Cardiac muscle cell (in vitro differentiated cells and primary cell): ENCODE measurements at places on chromosomes 2 and 18.

DNA sequence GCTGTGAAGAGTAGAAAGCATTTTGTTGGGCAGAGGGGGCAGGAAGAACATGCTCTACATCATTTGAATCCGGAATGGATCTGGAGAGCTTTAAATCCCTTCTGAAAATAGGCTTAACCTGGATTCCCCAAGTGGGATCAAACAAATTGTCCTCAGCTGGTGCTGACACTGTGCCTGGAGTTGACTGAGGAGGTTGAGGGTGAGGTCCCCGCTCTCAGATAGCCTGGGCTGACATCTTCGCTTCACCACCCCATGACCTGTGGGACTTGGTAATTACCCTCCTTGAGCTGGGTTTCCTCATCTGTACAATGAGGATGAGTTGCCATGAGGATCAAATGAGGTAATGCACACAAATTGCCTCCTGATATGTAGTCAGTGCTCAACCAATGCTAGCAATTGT, 117.8 kb upstream of the SMAD2 start:
- no peak for DNase-seq

GRCh38 chr2:172119089-172119488, 16.4 kb upstream of the DLX2 start:
- peak; percentile 82 for DNase-seq

GRCh38 chr2:98492441-98492840, 47.8 kb downstream of the INPP4A start:
- DNase-seq = no peak

GRCh38 chr18:62258093-62258492, 67.0 kb upstream of the TNFRSF11A start:
- DNase-seq = no peak

DNA sequence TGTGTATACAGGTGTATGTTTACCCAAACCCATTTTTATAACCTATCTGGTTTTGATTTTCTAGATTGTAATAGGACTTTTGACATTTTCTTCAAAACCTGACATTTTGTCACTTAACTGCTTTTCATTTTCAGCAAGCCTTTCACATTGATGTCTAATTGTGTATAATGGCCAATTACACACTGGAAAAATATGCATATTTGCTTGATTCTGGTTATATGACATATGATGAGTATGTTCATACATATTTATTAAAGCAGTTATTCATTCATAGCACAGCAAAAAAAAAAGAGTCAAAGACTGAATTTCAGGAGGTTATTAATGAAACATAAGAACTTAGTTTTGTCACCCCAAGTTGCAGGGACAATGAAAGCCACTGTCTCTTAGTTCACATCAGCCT, 307.7 kb upstream of the TNP1 start:
- no peak for DNase-seq

- no peak for DNase-seq
Measured at GRCh38 chr2:235048549-235048948, 96.7 kb downstream of the SH3BP4 start.

GRCh38 chr2:140117386-140117785, 1337.2 kb upstream of the NXPH2 start:
- DNase-seq = no peak

GRCh38 chr2:133680343-133681049, 112.2 kb upstream of the NCKAP5 start:
- DNase-seq = peak; percentile 8

DNA sequence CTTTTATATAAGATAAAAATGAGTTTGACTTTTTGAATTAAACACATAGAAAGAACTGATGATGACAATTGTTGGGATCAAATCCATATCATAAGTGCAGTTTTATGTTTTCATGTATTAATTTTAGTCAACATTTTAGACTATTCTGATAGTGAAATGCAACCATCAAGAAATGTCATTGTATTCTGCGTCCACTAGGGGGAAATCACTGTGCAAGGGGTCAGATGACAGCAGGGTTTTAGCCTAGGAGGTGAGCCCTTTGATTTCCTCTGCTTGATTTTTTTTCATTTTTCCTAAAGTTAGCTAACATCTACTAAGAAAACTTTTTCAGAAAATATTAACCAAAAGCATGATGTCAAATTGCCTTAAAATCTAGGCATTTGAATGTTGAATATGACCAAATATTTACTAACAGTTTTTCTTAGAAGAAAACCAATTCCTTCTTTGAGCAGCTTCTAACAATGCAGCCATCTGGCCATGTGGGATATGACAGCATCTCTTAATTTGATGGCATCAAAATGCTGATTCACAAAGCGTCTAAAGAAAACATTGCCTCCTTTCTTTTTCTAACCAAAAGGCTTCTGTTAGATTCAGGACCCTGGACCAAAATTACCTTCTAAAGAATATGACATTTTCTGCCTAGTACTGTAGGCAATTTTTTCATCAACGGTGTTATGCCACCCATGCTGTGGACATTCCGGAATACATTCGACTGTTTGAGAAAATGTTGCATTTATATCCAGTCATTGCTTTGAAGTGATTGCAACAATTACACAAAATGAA, 141.5 kb downstream of the SPHKAP start:
- DNase-seq = peak; percentile 55

GRCh38 chr2:230690439-230690838, 22.2 kb upstream of the CAB39 start:
- DNase-seq = no peak

DNA sequence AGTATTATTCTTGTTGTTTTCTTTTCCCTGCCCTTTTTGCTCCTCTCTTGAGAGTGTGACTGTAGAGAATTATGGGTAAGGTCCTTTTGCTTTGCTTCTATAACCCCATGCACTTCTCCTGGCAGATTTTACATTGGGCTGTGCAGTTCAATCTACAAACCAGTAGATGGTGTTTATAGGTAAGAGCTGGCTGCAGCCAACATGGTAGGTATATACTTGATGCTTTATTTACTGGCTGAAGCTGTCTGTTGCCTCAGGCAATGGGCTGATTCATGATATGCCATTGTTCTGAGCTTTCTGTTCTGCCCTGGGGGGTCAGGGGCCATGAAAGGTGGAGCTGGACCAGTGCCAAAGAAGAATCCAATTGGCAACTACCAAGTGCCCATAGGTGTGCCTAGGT, 48.3 kb upstream of the MYL1 start:
- no peak for DNase-seq

- DNase-seq = no peak
Measured at GRCh38 chr2:26274058-26274613, 29.4 kb downstream of the HADHB start.

DNA sequence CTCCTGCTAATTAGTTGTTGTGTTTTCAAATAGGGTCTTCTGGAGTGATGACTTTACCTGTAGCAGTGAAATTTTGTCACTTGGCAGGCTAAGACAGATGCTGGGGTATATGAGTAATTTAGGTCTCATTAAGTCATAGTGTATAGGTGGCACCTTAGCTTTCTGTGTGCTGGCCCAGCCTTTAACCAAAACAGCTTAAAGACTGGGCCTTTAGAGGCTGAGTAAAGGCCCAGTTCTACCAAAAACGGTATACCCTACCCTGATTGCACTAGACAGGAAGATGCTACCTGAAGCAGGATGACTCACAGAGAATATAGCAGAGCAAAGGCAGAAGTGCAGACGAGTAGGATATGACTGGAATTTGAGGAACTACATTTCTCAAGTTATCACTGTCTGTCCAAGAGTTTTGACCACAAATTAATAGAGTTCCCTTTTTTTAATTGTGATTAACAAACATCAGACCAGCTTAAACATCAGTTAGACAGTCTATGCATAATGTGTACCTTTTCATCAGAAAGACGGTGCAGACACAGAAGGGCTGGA, 337.9 kb upstream of the SALL3 start:
- no peak for DNase-seq

DNA sequence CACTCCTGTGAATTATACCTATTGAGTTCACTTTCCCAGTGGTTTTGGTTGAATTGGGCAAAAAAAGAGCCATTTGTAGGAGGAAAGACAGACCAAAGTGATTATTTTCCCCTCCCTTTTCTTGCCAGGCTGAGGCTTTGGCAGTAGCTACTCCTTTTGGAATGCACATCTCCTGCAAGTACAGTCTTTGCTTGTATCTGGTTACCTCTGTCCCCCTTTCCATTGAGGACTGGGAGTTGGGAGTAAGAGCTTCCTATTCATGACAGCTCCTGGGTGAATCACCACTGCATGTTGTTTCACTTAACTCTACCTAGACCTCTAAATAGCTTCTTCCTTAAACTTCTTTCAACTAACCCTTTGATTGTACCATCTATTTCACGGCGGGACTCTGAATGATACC, 695.3 kb upstream of the ZNF804A start:
- DNase-seq = no peak

DNA sequence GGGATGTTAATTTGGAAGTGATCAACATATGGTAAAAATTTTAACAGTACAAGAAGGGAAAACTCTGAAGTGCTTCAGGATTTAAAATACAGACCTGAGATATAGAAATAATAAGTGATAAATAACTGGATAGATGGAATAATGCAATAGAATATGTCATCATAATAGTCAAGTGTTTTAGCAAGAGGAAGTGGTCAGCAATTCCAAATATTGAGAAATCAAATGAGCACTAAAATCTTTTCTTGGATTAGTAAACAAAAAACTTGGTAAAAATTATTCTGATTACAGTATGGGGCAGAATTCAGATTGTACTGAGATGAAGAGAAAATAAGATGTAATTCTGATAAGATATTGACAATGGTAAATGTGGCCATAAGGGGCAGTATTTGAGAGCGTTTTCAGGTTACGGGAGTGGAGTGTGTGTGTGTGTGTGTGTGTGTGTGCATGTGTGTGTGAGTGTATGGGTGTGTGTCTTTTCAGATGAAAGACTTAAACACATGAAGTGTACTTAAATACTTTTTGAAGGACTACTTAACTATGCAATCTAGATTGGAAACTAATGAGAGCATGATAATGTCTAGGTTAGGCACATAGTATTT, 217.9 kb upstream of the ITGA4 start:
- no peak for DNase-seq

- no peak for DNase-seq
Measured at GRCh38 chr2:101974663-101975062, 17.1 kb upstream of the IL1R2 start.

DNA sequence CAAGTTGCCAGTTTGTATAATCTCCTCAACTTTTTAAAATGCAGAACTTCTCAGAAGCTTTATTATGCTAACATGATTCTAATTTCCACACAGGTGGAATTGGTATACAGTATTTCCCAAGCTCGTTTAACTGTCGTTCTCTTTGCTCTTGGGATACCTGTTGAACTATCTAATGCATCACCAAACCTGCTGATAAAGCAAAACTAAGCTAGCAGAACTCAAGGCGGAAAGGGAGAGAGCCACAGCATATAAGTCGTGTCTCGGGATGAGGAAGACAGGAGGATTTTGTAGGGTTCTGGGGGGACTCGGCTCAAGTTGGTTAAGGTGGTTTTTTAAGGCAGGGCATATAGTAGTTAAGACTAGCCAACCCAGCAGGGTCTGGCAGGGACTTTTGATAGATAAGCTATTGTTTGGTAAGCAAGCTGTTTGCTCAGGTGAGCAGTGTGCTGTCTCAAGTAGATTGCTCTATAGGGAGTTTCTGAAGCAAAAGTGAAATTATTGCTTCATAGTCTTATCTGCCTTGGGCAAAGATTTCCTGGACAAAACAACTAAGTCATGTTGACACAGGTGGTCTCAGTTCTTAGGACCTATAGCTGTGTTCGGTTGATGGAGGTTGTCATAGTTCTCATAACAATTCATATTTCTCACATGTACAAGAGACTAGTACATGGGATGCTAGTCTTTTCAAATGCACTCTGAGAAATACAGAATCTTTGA, 28.2 kb upstream of the CHRNA1 start:
- no peak for DNase-seq

GRCh38 chr2:170493426-170494097, 221.6 kb upstream of the SP5 start:
- DNase-seq = no peak

- DNase-seq = no peak
Measured at GRCh38 chr2:116924509-116924908, 890.0 kb upstream of the DDX18 start.

DNA sequence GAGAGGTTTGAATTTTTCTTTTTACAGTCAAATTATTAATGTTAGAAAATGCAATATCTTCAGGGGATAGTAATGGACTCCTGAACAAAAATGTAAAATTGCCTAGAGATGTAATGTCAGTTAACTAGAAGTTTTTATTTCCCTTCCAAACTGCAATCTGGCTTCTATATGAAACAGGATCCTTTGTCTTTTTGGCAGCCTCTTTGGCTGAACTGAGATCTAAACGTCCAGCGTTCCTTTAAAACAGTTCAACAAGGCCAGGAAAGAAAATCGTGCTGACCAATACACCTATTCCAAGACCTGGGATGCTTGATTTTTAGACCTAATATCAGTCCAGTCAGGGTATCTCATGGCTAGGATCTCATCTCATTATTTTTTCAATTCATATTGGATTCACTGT, 245.5 kb downstream of the FIGN start:
- DNase-seq = no peak

- no peak for DNase-seq
Measured at GRCh38 chr2:159714247-159714930, 2.1 kb downstream of the MARCHF7 start.

DNA sequence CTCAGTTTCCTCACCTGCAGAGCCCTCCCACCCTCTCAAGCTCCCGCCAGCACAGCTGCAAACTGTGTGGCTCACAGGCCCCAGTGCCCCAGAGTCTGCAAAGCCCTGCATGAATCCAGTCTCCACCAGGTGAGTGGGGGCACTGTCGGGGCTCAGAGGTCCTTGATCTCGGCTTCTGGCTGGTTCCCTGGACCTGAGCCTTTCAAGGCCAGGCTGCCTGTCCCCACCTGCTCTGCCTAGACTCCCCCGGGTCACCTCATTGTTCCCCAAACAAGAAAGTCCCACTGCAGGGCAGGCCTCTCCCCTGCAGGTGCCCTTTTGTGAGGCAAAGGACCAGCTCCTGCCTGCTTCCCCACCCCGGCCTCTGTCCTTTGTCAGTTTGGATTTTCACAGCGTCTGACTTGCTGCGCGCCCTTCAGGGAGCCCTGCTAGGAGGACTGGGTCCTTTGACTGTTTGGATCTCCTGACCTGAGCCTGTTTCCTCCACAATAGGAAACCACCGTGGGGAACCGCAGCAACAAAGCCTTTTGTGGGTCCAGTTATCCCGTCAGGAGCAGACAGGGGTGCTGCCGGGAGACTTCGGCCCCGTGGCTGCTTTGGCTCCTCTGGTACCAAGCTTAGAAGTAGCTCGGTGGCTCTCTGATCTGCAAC, 200.5 kb upstream of the HDAC4 start:
- DNase-seq = no peak

DNA sequence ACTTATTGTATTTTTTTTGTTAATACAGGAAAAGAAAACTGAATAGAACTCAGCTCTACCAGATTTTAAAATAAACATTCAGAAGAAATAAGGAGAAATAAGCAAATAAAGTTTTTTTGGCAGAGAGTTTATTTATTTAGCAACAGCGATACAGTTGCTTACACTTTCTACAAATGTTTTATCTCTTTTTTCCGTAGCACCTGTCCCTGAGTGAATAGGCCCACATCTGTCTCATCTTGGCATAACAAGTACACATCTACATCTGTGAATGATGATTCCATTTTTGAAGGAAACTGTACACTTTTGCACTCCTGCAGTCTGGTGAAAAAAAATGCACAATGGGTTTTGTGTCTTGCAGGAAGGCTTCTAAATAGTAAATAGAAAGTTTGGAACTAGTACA, 783.6 kb upstream of the ZEB2 start:
- DNase-seq = no peak
